ENCODE measurements at places on chromosomes 16 and 17.

DNA sequence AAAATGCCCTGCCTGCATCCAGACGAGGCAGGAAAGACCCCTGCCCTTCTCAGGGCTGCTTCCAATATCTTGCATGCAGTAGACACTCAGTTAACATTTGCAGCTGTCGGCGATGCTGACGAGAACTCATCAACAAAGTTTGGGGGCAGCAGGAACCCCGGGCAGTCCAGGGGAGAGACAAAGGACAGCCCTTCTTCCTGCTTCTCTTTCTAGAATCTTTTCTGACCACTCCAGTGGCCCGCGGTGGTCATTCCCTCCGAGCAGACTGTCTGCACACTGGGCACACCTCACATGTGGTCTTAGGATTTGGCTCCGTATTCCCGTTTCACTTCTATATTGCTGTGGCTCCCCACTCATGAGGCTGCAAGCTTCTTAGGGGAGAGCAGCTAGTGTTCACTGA, 31.0 kb upstream of the MFSD6L start:
- DNase-seq = no peak

GRCh38 chr16:22710326-22710725, 103.6 kb upstream of the HS3ST2 start:
- no peak for DNase-seq

GRCh38 chr16:70665806-70666735, 19.7 kb downstream of the IL34 start:
- no peak for DNase-seq

GRCh38 chr17:45432405-45433158, at the start of gene ARHGAP27:
Gene ARHGAP27 (minus strand): TSS chr17:45432870. CDS start chr17:45430279, 2,591 bp downstream.
- no peak for DNase-seq

DNA sequence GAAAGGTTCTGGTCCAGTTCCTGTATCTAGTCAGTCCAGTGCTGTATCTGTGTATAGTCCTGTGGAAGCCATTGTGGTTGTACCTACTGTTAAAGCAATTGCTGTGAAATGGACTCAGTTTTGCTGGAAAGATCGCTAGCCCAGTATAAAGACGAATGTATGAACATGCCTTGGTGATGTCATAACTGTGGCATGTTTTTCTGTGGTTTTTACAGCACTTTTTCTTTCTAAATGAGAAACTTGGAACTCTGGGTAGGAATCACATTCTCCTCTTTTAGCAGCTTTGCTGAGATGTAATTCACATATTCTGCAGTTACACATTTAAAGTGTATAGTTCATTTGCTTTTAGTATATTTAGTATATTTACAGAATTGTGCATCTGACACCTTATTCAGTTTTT, 58.1 kb downstream of the MAP2K4 start:
- DNase-seq = no peak

GRCh38 chr16:48946686-48947370, 334.8 kb downstream of the CBLN1 start:
- DNase-seq = no peak

- no peak for DNase-seq
These were observed 36.3 kb downstream of the GAS7 start for GRCh38 chr17:10162096-10162495.

GRCh38 chr17:2563543-2563942, 29.9 kb upstream of the PAFAH1B1 start:
- DNase-seq = no peak

- no peak for DNase-seq
These were observed 139.8 kb downstream of the FOXL1 start for GRCh38 chr16:86718118-86718517.

- DNase-seq = no peak
These were observed 50.6 kb downstream of the RNF112 start for GRCh38 chr17:19461681-19462080.

DNA sequence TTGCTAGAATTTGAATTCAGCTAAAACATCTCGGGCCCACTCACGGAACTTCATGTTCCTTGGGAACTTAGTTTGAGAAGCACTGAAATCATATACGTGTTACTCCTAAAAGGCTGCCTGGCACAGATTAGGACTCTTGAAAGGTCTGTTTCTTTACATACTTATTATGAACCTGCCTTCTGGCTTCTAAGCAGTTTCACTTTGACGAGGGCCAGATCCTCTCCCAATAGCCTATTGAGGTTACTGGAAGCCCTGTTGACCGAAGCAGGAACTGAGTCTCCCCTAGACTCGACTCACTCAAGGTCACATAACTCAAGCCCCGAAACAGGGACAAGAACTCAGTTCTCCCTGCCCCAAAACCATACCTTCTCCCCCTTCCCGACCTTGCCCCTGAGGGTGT, 121.9 kb upstream of the PLCG2 start:
- DNase-seq = no peak

DNA sequence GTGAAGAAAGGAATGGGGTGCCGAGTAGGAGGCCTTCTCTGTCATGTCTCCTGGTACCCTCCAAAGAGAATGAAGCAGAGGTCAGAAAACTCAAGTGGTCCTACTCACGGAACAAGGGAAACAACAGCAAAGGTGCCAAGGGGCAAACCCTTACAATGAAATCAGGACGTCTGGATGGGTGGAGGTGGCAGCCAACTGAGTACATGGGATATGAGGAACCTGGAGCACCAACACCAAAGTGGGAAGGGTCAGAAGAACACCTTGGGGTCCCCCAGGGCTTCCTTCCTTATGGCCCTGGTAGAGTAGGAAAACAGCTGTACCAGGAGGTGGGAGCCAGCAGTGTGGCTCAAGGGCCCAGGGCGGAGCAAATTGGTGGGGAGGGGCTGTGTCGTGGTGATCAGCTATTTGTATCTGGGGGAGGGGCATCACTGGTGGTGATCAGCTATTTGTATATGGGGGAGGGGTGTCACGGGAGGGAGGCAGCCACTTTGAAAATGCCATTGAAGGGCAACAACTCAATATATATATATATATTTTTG, 643 bp downstream of the HIGD1B start:
- DNase-seq = no peak

- DNase-seq = no peak
These were observed 176.2 kb downstream of the CYLD start for GRCh38 chr16:50917950-50918703.

GRCh38 chr16:89801800-89802199, 14.6 kb downstream of the FANCA start:
- no peak for DNase-seq

- no peak for DNase-seq
These were observed 1.5 kb downstream of the GAA start for GRCh38 chr17:80102664-80103448.

DNA sequence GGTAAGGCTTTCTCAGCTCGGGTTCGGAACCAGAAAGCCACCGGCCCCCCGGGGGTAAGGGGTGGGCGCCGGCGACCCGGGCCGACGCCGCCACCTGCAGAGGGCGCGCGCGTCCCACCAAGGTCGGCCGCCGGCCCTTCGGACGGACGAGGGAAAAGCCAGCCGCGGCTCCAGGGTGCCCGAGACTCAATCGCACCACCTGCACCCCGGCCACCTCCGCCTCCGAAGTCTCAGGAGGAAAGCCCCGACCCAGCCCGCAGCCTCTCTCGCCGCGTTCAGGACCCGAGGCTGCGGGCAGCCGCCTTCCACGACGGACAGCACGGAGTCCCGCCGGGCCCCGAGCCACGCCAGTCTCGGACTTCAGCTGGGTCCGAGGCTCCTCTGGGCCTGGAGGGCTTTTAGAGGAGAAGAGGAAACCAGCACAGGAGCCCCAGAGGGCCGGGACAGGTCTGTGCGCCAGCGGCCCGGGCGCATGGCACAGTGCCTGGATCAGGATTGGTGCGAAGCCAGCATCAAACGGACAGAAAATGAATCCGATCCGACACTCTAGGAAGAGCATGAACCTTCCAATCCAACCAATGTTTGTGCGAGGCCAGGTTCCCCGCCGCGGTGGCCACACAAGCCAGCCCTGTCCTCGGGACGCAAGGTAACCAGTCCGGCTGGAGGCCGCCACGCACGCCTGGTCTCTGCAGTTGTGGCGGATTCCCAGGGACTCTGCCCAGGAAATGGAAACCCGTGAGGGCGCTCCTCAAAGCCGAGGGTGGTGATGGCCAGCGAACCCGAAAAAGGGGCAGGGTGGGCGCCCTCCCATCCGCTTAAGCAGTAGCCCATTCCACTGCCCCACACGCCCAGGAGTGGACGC, 6.7 kb downstream of the CBX8 start:
- DNase-seq = no peak

DNA sequence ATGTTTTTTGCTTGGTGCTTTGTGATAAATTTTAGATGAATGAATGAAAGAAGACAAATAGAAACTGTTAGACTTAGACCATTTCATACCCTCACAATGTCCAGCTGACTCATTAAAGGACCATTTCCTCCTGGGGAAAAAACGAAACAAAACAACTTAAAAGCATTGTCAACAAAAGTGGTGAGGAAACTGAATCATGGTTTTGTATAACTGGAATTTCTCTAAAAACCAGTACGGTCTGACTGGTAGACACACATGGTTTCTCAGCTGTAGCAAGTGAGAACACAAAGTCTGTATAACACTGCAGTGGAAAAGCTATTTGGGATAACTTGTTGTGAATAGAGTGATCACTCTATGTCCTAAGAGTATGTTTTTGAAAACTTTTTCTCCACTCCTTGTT, 5.3 kb upstream of the DDX52 start:
- DNase-seq = no peak

GRCh38 chr16:6160871-6161270, 1063.3 kb upstream of the EEF2KMT start:
- no peak for DNase-seq

DNA sequence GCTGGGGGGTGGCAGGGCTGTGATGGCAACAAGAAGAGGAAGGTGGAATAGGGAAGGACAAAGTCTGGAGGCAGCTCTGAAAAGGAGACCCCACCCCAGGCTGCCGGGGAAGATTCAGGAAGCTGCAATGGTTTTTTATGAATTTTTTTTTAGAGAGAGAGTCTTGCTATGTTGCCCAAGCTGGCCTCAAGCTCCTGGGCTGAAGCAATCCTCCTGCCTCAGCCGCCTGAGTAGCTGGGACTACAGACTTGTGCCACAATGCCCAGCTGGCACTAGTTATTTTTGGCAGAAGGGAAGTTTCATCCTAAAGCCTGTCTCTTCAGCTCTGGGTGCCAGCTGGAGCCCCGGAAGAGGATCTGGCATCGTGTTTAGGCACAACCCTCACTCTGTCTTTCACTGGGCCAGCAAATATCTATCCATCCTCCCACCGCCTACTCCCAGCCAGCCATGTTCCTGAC, 1.3 kb upstream of the CES3 start:
- no peak for DNase-seq

GRCh38 chr16:11177578-11178160, 78.3 kb downstream of the SOCS1 start:
- no peak for DNase-seq

DNA sequence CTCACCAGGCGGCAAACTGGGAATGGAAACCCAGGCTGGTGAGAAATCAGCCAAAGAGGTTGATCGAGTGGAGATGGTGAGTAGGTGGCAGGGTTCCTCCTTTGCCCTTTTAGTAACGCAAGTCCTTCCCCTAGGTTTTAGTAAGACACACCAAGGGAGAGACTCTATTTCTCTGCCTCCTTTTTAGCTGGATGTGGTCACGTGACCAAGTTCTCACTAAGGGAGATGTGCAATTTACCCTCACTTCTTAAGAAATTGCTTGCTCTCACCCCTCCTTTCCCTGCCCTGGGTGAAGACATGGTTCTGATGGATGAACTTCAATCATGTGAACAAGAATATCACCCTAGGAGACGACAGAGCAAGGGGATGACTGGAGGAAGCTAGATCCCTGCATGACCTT, 99.8 kb upstream of the FOXF1 start:
- DNase-seq = no peak

DNA sequence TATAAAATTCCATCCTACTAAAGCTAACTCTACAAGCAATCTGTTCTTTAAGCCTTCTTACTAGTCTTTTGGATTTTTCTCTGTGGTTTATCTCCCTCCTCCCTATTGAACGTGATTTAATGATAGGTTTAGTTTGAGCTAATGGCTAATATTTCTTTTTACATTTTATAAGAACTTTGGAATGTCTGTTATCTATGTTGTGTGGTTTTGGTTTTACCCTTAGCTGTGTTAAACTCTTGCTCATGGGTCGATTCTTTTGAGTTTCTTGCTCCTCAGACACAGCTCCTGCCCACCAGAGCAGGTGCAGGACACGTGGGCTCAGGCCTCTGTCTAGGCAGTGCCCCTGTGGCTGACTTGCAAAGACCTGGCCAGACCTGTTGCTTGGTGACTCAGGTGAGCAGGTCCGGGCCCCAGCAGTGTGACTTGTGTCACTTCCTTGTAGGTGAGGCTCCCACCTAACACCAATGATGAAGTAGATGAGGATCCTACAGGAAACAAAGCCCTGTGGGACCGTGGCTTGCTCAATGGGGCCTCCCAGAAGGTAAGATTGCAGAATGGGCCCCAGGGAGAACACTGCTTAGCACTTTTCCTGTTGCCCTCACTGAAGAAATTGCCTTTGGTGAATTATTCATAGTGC, 45.1 kb downstream of the SF3B3 start:
- DNase-seq = no peak

- DNase-seq = no peak
These were observed 827 bp downstream of the MPO start for GRCh38 chr17:58279736-58280479.

GRCh38 chr16:81885976-81886586, 107.0 kb downstream of the PLCG2 start:
- DNase-seq = peak; percentile 19

All from hematopoietic multipotent progenitor cell (in vitro differentiated cells).